ENCODE measurements at places on chromosomes 2 and 18.

GRCh38 chr18:7978834-7979233 lies 411.7 kb downstream of the PTPRM start:
- no peak for DNase-seq

GRCh38 chr2:9095690-9096089 lies 92.2 kb upstream of the MBOAT2 start:
- no peak for DNase-seq

DNA sequence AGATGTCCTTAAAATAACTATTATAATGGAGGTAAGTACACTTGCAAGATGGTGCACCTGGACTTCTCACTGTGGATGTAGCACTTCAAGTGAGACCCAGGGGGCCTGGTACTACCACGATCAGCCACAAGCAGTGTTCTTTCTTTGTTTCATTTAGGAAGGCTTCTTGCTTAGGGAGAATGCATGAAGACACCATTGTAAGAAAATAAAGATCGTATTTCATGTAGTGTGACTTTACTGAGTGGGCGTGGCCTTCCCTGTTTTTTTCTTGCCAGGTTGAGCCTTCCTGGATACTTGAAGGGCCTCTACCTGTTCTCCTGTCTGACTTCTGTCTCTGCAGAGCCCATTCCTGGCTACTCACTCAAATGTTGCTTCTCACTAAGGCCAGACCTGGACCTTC lies 615.6 kb upstream of the SOX11 start:
- DNase-seq, result no peak

- DNase-seq, result no peak
Measured at GRCh38 chr2:55862673-55863390, 60.8 kb downstream of the EFEMP1 start.

DNA sequence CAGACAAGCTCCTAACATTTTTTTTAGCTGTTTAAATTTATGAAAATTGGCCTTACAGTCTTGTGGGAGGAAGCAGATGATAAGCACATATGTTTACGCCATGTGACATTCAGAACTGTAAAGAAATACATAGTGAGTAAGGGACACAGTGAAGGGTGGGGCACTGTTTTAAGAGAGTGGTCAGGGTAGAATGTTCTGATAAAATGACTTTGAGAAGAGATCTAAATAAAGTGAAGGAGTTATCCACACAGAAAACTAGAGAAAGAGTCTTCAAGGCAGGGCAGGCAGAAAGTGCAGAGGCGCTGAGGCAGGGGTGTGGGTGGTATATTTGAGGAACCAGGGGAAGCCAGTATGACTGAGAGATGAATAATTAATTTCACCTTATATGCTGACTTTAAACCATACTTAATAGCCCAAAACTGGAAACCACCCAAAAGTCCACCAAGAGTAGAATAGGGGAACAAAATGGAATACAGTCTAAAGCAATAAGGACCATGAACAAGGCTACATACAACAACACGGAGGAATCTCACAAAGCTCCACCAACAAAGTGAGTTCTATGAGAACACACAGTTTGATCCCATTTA lies 8.6 kb downstream of the MREG start:
- no peak for DNase-seq

GRCh38 chr2:178449700-178450523 lies 1.1 kb downstream of the PRKRA start:
- no peak for DNase-seq

GRCh38 chr2:169684135-169684565 lies 10.1 kb downstream of the CFAP210 start:
- DNase-seq, result no peak

GRCh38 chr18:77765468-77765867 lies 515.8 kb downstream of the GALR1 start:
- DNase-seq, result peak; percentile 47

GRCh38 chr18:68417826-68418225 lies 297.1 kb downstream of the TMX3 start:
- DNase-seq, result no peak

DNA sequence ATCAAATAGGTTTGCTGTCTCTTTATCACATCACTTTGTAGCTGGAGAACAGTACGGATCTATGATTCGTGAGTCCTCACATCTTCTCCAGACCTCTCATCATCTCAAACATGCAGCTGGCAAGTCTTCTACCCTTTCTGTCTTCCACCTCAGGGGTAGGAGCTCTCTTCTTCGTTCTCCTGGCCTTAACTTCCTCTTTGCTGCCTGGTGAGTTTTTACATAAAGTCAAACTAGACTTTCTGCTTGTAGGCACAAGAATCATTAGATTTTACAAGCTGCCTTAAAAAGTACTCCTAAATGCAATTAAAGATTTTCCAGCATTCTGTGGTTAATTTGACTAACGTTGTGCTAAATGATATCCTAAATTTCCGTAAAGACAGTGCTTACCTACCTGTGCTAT lies 43.7 kb upstream of the TANK start:
- no peak for DNase-seq

DNA sequence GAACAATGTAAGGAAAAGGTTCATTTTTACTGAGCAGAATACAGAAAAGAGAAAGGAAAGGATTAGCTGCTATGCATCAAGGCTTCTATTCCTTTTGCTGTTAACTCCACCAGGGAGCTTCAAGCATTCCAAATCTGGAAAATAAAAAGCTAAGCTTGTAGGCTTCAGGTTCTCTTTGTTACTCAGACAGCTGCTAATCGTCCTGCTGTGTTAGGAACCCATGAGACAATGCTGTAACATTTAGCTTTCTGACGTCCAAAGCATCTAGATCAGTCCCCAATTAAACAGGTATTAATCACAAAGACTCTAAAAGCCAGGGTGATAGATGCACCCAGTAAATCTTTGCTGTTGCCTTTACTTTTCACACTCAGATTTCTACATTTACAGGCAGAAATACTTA lies 103.8 kb downstream of the EPHA4 start:
- DNase-seq, result no peak

GRCh38 chr2:102060792-102061191 lies 69.0 kb downstream of the IL1R2 start:
- DNase-seq, result no peak

- no peak for DNase-seq
Measured at GRCh38 chr18:48852292-48852691, 98.5 kb downstream of the SMAD7 start.

GRCh38 chr2:112077814-112078213 lies 22.7 kb downstream of the TMEM87B start:
- no peak for DNase-seq

GRCh38 chr2:20633794-20634506 lies 16.9 kb downstream of the HS1BP3 start:
- DNase-seq, result no peak

DNA sequence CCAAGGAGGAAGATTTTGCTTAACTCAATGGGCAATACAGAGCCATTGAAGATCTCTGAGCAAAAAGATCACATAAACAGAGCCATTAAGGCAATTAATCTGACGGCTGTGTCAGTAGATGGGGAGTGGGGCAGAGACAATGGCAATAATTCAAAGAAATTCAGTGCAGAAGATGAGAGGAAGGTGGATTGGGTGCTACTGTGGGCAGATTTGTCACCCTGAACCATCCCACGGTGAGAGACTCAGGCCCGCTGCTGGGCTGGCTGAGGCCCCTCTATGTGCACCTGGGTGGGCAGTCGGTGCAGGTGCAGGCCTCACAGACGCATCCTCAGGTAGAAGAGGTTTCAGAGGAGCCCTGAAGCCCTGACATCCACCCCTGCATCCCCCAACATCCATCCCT lies 458.6 kb downstream of the EIPR1 start:
- no peak for DNase-seq

DNA sequence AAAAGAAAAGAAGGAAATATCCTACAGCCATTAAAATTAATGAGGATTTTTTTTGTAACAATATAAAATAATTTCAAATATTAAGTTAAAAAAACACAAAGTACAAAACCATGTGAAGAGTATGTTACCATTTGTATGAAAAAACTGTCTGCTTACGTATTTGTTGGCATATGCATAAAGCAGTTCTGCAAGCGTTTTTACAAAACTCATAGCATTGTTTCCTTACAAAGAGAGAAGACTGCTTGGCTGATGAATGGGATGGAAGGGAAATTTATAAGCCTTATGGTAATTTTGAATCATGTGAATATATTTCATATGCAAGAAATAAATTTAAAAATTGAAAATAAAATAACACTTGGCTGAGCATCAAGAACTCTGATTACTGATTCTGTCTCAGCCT lies 63.1 kb downstream of the METTL4 start:
- no peak for DNase-seq

- DNase-seq, result no peak
Measured at GRCh38 chr2:212030709-212031108, 507.9 kb downstream of the ERBB4 start.

DNA sequence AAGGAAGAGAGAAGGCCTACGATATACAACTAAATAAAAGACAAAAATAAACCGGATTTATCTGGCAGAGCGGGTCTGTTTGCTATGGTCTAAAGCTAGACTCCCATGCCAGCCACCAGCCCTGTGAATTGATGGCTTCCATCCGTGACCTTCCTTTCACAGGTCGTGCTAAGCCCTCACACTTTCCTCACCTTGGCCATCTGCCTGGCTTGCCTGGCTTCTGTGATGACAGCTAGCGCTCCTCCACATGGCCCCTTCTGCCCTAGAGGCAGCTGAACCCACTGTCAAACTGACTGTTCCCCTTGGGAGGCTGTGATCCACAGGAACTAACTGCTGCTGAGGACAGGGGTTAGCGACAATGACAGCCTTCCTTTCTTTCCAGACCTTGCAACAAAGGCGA lies 32.5 kb downstream of the GAREM1 start:
- DNase-seq, result peak; percentile 31

DNA sequence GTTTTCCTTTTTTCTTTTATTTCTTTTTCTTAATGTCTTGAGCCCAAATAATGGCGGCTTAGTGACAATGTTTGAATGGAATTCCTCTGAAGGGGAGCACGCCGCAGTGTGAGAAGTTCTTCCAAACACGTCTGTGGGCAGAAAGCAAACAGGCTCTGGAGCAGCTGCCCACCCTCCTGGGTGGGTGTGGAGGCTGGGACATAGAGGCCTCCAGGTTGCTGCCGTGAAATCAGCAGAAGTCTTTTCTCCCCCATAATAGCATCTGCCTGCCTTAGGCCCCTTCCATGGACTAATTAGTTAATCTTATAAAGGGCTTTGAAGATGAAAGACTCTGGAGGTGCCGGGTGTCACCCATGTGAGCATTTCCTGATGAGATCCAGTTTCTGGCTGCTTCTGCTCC lies 213.9 kb downstream of the SH3RF3 start:
- DNase-seq, result no peak

- no peak for DNase-seq
Measured at GRCh38 chr2:159152128-159152778, 134.2 kb downstream of the WDSUB1 start.

Data from NCI-H1930 (cell line).